ENCODE measurements at places on chromosomes 1 and 21.

DNA sequence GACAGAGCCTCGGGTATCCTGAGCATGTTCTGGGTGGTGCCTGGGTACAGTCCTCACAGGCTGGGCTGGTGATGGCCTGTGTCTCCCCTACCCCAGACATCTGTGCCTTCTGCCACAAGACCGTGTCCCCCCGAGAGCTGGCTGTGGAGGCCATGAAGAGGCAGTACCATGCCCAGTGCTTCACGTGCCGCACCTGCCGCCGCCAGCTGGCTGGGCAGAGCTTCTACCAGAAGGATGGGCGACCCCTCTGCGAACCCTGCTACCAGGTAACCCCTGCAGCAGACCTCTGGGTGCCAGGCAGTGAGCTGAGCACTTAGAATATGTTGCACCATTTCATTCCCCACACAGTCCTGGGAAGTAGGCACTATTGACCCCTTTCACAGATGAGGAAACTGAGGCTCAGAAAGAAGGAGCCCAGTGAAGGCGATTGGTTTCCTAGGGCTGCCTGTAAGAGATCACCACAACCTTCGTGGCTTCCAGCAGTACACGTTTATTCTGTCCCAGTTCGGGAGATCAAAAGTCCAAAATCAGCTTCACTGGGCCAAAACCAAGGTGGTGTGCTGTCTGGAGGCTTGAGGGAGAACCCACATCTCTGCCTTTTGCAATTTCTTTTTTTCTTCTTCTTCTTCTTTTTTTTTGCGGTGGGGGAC, 11.8 kb downstream of the FBLIM1 start:
- no peak for DNase-seq

DNA sequence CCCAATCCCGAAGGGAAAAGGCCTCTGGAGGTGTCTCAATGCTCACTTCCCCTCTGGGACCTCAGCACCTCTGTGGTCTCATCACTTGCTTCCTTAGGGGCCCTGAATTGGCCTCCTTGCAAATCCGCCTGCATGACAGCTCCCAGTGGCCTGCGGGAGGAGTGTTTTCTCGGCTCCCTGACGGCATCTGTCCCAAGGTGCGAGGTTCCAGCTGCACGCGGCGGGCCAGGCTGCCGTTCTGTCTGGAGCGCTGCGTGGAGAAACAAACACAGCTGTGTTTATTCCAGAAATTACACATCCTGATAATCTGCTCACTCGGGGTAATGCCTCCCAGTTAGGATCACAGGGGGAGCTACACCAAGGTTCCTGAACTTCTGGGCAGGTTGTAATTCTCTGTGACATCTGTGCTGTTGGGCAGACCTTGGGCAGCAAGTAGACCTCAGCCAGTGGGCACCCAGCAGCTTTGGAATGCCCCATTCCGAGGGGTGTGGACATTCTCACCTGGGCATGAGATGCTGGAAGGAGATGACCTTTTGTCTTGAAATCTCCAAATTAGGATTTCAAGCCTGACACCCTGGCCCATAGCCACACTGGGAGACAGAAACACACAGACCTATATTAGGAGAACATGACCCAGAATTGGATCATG, 18.2 kb downstream of the EPHB2 start:
- DNase-seq, result peak; percentile 68

DNA sequence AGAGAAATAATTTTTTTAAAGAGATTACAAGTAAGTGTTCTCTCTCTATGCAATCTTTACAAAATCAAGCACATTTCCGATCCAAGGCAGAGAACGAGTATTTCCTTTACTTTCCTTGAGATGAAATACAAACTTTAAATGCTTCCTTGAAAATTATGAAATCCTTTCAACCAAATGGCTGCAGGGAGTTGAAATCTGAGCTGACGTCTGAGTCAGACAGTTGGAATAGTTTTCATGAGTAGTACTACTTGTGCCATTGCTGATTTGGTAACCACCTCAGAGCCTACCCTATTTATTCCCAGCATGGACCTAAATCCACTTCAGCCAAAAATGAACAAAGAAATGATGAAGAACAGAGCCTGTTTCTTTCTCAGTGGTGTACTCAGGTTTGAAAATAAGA, 183.6 kb downstream of the GIPC2 start:
- DNase-seq, result no peak

- peak; percentile 22 for DNase-seq
Observed at GRCh38 chr1:29772584-29773100, 536.3 kb downstream of the PTPRU start.

DNA sequence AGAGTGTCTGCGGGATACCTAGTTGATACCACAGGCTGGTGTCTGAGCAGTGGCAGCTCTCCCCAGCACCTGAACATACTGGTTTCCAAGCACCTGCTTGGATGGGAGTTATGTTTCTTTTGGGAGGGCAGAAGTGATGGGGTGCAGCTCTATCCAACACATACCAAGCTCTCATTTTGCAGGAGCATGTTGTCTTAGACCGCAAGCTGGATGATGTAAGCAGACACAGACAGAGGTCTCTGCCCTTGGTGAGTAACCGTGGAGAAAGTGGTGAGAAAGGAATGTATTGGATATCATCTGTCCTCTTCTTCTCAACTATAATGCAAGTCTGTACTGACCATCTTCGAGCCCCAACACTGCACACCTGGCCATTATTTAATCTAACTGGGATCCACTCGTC, 37.4 kb downstream of the ZNF496 start:
- peak; percentile 41 for DNase-seq

GRCh38 chr1:198657550-198658064, 18.8 kb downstream of the PTPRC start:
- no peak for DNase-seq

GRCh38 chr1:150182247-150182646, 32.5 kb downstream of the PLEKHO1 start:
- no peak for DNase-seq

GRCh38 chr1:61215676-61216289, 133.4 kb downstream of the NFIA start:
- no peak for DNase-seq

DNA sequence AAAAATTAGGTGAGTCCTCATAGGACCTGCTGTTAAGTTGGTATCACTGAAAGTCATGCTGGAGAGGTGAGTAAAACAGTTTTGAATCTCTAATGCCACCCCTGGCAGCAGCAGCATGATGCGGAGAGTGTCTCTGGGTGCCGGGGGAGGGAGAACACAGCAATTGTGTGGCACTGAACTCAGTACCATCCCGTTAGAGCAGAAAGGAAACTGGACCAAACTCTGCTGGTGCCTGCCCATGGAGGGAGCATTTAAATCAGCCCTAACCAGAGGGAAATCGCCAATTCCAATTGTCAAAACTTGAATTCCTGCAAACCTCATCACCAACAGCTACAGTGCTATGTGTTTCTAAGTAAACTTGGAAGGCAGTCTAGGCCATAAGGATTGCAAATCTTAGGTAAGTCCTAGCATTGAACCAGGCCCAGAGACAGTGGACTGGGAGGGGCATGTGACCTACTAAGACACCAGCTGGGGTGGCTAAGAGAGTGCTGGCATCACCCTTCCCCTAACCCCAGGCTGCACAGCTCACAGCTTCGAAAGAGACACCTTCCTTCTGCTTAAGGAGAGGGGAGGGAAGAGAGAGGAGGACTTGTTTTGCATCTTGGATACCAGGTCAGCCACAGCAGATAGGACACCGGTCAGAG, 30.0 kb downstream of the CD53 start:
- no peak for DNase-seq

DNA sequence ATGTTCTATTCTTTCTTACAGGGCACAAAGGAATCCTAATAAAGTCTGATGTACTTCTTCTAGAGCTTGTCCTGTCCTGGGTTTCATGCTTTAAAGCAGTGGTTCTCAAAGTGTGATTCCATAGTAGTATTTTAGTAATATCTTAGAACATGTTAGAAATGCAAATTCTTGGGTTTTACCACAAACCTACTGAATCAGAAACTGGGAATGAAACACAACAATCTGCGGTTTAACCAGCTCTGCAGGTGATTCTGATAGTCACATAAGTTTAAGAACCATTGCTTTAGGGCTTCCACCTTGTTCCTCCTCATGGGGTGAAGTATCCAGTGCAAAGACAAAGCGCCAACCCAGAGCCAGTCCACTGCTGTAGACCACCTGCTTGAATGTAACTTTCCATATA, 41.1 kb downstream of the NGF start:
- DNase-seq, result no peak

GRCh38 chr1:40313329-40313957, 3.6 kb downstream of the COL9A2 start:
- DNase-seq, result no peak

DNA sequence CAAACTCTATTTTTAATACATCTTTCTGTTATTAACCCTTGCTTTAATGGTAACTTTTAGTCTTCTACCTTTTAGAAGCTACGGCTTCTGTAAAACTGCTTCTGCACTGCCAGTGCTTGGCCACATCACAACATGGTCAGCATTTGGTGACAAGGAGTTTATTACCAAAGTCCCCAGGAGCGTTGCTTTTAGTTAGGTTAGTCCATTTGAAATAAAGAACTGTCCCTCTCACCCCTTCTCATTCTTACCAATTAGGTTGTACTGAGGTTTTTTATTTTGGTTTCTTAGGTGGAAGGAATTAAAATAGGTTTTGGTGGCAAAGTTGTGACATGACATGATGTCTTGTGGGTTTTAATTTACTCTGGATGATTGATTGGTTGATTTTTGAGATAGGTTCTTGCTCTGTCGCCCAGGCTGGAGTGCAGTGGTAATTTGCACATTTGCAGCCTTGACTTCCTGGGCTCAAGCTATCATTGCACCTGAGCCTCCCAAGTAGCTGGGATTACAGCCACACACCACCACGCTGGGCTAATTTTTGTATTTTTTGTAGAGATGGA, 39.2 kb downstream of the SPEN start:
- no peak for DNase-seq

GRCh38 chr1:236457775-236458174, 63.7 kb downstream of the EDARADD start:
- DNase-seq, result no peak

GRCh38 chr1:197063212-197063611, 3.8 kb downstream of the F13B start:
- DNase-seq, result no peak

- no peak for DNase-seq
Observed at GRCh38 chr21:25581582-25581981, 25.7 kb downstream of the MRPL39 start.

DNA sequence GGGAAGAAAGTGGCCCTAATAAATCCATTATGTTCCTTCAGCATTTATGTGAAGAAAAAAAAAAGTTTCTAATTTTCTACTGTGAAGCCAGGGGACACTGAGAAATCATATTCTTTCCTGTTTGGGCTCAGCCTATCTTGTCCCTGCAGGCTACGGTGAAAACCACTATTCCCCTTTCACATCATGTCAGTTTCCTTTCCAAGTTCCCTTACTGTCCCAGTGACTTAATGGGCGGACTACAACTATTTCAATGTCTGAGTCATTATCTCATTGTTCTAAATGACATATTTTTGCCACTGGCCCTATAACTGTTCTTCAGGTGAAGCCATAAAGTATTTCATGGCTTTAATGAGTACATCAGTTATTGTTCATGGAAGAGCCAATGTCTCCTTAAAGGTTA, 71.3 kb upstream of the BEND5 start:
- no peak for DNase-seq

GRCh38 chr21:45570826-45571601, 28.8 kb upstream of the SLC19A1 start:
- DNase-seq, result no peak

DNA sequence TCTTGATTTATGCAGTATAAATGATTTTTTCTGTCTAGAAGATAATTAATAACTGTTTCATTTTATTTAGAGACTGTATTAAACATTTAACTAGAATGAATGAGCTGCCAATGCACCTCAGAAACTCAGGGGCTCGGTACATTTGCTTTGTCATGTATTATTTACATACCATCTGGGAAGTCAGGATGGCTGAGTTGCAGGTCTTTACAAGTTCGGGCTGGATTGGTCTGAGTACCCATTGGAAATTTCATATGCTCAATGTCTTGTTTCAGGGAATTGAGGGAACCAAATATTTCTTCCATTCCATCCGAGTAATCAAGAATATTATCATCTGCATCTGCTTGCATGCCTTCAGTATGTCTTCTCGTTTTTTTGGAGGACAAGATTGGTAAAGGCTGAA, 221.7 kb downstream of the COL11A1 start:
- no peak for DNase-seq

- DNase-seq, result no peak
Observed at GRCh38 chr1:83691953-83692500, 306.9 kb downstream of the TTLL7 start.

GRCh38 chr1:208326033-208326432, 81.8 kb upstream of the PLXNA2 start:
- no peak for DNase-seq

DNA sequence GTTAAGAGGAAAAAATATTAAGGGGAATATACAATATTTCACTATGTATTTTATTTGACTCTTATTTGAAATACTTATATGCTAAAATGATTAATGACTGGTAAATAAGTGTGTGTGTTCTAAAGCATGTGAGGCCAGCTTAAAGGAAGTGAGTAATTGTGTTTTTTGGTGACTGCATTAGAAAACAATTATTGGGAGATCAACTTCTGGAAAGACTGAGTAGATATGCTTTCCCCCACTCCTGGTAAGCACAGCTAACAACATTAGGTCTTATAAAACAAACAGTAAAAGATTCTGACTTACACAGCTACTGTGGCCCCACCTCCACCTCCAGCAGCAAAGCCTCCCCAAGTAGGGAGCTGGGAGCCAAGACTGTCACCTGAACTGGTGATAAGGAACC, 403.0 kb downstream of the SRGAP2C start:
- DNase-seq, result no peak

GRCh38 chr1:234435620-234436019, 43.4 kb downstream of the TARBP1 start:
- DNase-seq, result no peak

- no peak for DNase-seq
Observed at GRCh38 chr1:54936791-54937190, 43.6 kb upstream of the TMEM61 start.

GRCh38 chr1:182754543-182755314, 34.8 kb upstream of the NPL start:
- no peak for DNase-seq
